ENCODE measurements at places on chromosomes 1 and 21.

DNA sequence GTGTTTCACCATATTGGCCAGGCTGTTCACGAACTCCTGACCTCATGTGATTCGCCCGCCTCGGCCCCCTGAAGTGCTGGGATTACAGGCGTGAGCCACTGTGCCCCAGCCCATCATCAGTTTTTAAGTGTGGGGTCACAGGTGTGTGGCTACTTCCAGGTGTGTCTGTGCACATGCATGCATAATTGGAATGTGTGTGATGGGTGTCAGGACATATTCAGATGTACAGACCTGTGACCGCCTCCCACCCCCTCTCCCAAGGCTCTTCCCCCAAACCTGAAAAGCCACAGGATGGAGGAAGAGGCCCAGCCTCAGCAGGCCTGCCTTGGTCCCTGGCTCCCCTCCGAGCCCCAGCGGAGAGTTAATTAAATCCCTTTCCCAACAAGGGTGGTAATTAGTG, 37.3 kb upstream of the CSF3R start:
- DNase-seq: no peak

GRCh38 chr1:165875171-165875570, 47.8 kb downstream of the UCK2 start:
- DNase-seq: no peak

DNA sequence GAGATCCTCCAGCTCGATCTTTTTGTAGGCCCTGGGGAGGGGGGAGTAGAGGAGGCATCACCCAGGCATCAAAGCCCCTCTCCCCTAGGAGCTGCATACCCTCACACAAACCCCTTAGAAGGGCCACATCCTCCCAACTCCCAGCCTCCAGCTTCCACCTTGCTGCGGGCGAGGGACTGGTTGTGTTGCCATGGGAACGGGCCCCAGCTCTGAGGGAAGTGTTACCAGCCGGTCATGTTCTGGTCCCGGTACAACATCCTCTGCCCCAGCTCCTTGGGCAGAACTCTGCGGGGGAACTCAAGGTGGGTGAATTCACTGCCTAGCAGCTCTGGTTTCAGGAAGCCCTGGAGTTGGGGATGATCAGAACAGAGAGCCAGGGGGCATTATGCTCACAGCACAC, 4.1 kb downstream of the PPM1J start:
- no peak for DNase-seq

DNA sequence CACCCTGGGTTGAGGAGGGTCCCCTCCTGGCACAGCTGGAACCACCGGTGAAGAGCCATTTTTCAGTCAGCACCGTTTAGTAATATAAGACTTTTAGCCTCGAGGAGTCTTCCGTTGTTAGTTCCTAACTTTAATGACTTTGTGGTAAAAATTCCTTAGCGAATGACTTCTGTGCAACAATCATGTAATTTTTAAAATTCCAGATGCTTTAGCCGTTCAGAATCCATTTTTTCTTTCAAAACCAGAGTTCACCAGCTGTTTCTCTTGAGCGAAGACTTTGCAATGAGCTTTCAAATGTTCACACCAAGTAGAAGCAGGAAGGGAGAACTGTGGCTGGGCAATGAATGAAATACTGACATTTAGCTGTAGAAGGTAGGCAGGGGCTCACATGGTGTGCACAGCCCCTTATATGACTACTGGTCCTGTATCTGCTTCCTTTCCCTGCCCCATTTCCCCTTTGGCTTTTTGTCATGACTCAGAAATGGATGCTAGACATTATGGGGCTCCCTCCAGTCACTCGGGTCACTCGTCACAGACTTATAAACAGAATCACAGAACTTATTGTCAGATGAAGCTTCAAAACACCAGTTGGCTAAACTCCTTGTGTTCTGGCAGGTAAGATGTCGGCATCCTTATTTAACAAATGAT, 4.1 kb downstream of the DISC1 start:
- no peak for DNase-seq

GRCh38 chr1:192453360-192453992, 122.1 kb upstream of the RGS1 start:
- DNase-seq: no peak
